ENCODE measurements at places on chromosomes 2 and 18.

GRCh38 chr2:200217320-200217719 is 89.2 kb upstream of the SPATS2L start:
- no peak for DNase-seq

- DNase-seq: no peak
Observed at GRCh38 chr18:56645415-56646016, 5.6 kb upstream of the WDR7 start.

DNA sequence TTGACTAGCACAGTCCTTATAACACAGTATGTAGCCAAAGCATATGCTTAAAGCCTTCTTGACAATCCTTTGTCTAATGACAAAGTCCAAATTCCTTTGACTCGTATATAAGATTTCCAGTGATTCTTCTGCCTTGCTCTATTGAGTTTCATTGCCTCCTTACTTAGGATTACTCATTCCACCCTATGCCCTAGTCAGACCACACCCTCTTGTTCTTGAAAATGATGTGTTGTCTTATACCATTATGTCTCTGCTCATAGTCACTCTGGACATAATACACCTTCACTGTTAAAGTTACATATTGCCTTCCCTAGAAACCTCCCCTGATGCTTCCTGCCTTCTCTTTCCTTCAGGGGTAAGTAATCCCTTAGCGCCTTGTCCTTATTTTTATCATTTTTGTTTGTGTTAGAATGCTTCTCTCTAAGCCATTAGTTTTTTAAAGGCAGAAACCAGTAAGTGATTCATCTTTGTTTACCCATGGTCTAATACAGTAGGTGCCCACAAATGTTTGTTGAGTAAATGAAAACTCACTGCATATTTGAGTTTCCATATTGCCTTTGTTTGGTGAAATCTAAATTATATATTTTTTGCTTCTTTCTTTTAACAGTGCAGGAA is 19.3 kb downstream of the GPD2 start:
- no peak for DNase-seq

DNA sequence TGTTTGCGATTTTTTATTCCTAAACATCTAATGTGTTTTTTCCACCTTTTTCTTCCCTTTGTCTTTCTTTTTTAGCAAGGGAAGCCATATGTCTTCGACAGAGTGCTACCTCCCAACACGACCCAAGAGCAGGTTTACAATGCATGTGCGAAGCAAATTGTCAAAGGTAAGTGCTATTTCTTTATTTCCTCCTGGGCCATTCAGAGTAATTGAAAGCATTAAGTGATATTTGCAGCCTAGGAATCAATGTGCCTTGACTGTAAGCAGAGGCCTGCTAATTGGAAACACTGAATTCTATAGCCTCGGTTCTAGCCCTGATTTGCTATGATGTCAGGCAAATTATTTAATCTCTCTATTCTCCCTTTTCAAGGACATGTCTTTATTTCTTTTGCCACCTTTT is 47.0 kb downstream of the KIF5C start:
- DNase-seq: no peak

- DNase-seq: no peak
Observed at GRCh38 chr2:197777823-197778407, 7.2 kb downstream of the BOLL start.

- no peak for DNase-seq
Observed at GRCh38 chr18:45568017-45568416, 47.3 kb upstream of the SLC14A2 start.

GRCh38 chr2:48530033-48530811 is at the start of gene STON1:
TSS of gene STON1 (plus strand) at chr2:48530154. CDS start at chr2:48580634, 50,480 bp downstream.
- no peak for DNase-seq

DNA sequence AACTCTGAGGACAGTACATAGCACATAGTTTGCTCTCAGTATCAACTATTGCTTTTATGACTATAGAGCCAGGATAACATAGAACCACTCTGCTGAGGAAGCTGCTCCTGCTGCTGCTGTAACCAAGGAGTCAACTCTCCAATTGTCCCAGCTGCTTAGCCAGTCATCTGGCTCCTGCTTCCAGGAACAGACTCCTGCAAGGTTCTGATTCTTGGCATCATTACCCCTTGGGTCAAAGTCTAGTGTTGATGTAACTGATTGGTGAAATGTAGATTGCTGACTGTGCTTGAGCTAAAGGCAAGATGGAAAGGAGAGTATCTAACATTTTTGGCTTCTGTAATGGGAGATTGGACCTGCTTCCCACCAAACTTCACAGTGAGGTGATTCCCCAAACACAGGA is 261.9 kb upstream of the FSHR start:
- no peak for DNase-seq

DNA sequence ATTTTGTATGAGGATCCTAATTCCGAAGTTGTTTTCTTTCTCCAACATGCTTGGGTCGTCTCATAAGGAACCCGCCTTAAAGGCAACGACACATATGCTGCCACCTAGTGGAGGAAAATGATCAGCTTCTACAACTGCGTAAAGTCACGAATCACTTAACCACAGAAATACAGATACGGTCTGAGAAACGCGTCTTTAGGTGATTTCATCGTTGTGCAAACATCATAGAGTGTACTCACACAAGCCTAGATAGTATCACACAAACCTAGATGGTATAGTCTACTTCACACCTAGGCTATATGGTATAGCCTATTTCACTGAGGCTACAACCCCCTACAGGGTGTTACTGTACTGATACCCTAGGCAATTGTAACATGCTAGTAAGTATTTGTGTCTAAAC is 13.1 kb downstream of the GNLY start:
- DNase-seq: peak; percentile 48

DNA sequence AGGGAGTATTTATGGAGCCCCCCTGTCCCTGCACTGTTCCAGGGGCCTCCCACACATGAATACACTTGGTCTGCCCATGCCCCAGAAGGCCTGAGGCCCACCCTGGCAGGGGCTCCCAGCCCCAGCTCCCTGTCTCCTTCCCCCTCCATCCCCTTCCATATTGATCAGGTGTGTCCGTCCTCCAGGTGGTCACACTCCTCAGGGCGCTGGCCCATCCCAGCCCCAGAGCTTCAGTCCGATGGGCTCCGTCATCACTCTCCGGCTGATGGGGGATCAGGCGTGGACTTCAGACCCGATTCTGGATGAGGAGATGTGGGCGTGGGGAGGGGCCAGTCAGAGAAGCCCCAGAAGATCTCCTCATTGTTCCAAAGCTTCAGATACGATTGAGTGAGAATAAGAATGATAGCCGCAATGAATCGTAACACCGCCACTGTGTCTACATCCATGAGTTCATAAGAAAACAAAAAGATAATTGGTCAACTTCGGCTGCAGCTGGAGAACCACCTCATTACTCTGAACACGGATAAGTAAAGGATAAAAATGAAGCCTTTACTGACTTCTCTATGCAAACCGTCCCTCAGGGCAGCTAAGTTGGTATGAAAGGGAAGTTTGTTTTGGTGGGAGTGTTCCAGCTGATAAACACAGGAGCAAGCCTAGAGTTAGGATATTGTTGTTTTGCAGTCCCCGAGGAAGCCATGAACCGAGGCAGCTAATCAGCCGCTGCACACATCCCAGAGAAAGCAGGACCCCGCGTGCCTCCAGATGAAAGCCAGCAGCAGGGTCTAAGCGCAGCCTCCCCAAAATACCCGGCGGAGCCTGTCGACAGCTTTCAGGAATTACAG is 279.5 kb downstream of the NDUFA10 start:
- no peak for DNase-seq

- DNase-seq: no peak
Observed at GRCh38 chr2:73964223-73964622, 20.5 kb upstream of the TET3 start.

- DNase-seq: no peak
Observed at GRCh38 chr2:20064841-20065240, 13.4 kb upstream of the LAPTM4A start.

GRCh38 chr18:49548229-49548636 is 13.6 kb upstream of the LIPG start:
- DNase-seq: no peak

DNA sequence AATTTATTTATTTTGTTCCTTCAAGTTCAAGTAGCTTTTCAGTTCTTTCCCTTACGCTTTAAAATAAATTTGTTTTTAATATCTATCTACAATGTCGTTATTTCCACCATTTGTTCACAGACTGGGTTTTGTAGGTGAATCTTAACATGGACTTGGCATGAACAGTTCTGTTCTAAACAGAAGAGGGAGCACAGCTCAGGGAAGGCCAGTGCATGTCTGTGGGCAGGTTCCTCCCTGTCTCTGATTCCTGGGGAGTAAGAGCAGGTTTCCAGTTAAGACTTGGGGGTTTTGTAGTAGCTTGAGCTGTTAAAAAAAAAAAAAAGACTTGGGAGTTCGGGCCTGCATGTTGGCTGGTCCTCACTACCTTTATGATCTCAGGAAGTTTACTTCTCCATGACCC is 11.1 kb downstream of the TTL start:
- no peak for DNase-seq

DNA sequence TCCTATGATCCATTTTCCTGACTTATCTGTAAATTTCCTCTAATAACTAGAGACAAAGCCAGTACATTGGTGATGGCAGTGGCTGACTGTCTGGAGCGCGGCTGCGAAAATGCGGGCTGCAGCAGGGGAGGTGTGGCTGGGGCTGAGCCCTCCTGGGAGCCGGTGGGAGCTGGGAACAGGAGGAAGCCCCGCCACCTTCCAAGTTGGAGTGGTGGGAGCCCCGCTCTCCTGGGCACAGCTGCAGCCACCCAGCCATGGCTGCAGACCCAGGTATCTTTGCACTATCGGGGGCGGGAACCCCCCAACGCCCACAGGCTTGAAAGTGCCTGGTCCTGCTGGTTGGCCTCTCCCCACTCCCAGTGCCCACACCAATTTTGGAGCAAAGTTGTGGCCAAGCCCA is 633.0 kb upstream of the TMEFF2 start:
- DNase-seq: no peak

DNA sequence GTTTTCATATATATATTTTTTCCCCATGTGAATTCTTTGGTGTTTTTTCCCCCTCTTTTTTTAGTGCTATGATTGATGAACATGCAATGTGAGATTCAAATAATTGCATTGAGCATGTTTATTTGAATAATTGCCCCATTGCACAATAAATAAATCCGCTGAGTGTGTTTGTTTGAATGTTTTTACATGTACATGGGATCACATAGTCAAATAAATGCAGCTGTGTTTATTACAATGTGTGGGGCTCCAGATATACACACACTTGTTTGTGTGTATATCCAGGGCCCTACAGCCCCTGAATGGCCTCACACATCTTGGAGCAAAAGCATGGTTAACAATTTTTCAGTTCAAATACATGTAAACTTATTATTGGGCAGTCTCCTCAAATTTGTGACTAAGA is 134.5 kb downstream of the ZEB2 start:
- no peak for DNase-seq

GRCh38 chr2:847669-848068 is 103.0 kb upstream of the SNTG2 start:
- no peak for DNase-seq

GRCh38 chr2:37648331-37649011 is 23.0 kb downstream of the CDC42EP3 start:
- no peak for DNase-seq

DNA sequence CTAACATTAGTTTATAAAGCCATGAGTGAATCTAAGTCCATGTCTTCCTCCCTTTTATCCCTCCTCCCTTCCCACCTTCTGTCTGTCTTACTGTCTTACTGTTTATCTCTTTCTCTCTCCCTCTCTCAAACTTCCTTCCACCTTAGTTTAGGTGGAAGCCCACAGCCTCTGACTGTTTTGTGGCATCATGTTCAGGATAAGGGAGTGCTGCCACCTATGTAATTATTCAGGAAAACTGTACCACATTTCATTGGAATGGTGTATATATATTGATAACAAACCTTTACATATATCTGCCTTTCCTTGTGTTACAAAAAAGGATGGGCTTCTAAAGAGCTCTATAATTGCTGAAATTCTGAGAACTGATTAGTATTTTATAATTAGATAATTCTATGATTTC is 48.7 kb downstream of the NETO1 start:
- no peak for DNase-seq

DNA sequence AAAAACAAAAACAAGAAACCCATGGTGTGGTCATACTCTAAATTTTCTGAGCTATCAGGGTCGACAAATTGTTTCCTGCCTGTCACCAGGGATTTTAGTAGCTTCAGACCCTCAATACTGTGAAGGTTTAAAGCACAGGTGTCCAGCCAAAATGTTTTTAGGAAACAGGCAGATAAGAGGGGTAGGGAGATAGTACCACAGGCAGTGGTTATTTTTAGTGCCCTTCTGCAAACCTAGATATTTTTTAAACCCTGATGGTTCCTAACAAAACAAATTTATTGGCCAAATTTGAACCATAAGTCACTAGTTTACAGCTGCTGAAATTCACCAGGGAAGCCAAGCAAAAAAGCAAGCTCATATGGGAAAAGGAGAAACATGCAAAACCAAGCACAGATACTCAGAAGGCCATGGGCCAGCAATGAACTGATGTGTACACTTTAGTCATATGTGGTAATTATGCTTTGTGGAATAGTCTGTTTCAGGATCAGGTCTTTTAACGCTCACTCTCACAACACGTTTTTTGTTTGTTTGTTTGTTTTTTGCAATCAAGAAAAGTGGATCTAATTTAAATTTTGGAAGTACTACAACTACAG is 156.8 kb upstream of the STK17B start:
- no peak for DNase-seq

- no peak for DNase-seq
Observed at GRCh38 chr2:237137626-237138323, 52.1 kb downstream of the COPS8 start.

- DNase-seq: no peak
Observed at GRCh38 chr18:32095192-32095899, 3.7 kb downstream of the RNF138 start.

DNA sequence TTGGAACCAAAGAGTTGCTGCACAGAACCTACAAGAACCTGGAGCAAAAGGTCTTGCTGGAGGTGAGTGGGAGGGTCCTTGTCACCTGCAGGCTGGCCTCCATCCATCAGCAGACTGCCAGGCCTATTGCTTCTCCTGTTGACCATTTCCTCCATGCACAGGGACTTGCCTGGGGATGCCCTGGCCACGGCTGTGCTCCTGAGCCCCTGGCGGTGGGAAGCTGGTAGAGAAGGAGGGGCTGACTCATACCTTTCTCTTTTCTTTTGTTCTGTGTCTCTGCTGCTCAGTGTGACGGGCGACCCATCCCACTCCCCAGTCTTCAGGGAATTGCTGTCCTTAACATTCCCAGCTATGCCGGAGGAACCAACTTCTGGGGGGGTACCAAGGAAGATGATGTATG is 102.6 kb downstream of the DGKD start:
- peak; percentile 32 for DNase-seq

GRCh38 chr18:27109451-27109850 is 75.7 kb downstream of the CHST9 start:
- DNase-seq: no peak

Data from posterior cingulate gyrus (tissue), 11 donors.